Spinal cord (tissue), 10 donors: ENCODE measurements at places on chromosomes 12 and 14.

DNA sequence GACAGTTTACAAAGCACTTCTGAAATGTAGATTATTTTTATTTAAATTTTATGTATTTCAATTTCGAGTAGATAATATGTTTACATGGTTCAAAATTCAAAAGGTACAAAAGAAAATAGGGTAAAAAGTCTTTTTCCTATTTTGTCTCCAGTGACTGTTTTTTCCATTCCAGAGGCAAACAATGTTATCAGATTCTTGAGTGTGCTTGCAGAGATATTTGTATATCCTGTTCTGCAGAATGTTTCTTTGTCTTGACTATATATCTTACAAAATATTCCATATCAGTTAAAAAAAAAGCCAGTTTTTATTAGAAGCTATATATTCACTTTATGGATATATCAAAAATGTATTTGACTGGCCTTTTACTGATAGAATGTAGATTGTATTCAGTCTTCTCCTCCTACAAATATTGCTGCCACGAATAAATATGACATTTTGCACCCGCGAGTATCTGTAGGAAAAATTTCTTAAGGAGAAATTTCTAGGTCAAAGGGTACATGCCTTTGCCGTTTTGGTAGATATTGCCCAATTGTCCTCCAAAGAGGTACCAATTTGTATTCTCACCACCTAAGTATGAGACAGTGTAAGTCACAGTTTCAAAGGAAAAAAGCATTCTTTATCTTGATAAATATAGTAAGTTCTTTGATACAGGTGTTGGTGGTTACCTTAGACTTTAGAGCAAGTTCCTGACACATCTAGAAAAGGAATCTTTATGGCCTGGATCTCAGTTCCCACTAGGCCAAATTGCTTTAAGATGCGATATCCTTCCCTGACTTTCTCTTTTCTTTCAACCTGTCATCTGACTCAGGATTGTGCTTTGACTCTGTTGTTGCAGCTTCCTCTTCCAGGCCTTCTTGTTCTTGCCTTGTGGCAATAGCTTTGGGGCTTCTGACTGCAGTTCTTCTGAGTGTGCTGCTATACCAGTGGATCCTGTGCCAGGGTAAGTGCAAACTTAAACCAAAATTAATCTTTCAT, 2.3 kb downstream of the KLRG1 start:
- DNase-seq = no peak

DNA sequence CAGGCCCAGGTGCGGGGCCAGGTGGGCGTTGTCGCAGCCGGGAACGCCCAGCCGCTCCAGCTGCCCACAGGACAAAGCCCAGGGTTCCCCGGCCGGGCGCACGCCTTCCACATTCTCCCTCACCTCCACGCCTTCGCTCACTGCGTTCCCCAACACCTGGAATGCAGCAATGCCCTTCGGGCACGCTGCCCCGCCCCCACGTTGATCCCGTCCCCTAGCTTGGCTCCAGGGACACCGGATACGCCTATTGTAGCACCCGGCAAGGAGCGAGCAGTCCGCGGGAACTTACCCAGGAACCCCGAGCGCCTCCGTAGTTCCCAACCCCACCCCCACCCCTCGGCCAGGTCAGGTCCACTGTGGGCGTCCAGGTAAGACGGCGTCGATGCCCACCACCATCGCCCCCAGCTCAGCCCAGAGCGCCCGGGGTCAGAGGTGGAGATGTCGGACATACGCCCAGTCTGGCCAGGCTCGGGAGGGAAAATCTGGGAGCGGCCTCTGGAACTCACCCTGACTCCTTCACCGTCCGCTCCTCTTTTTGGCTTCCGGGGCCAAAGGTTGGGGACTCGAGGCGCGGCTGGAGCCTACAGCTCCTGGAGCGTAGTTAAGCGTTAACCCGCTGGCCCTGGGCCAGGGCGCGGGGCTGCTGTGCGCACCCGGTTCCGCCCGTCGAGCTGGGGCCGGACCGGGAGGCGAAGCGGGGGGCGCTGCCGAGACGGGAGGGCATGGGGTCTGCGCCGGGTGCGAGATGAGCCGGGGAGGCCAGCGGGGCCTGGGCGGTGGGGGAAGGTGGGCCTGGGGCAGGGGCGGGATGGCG, 594 bp upstream of the CEP170B start:
- no peak for DNase-seq

DNA sequence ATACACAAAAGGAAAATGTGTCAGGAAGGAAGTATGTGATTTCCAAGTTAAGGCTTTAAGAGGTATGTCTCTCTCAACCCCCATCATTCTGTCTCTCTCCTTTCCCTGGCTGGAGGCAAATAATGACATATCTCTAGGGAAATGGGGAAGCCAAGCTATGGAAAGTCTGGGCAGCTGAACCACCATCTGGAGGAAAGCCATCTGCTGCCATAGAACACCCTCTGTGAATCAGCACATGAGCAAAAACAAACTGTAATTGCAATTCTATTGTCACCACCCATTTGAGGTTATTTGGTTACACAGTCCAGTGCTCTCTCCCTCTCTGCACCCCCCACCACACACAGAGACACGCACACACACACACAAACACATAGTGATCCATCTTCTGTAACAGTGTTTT, 766.2 kb downstream of the FLRT2 start:
- DNase-seq = no peak

- no peak for DNase-seq
Measured at GRCh38 chr12:50053583-50053982, 3.8 kb upstream of the ASIC1 start.

- DNase-seq = no peak
Measured at GRCh38 chr14:97390096-97390724, 593.0 kb downstream of the VRK1 start.

GRCh38 chr12:50333441-50333840, 50.1 kb upstream of the LIMA1 start:
- no peak for DNase-seq

DNA sequence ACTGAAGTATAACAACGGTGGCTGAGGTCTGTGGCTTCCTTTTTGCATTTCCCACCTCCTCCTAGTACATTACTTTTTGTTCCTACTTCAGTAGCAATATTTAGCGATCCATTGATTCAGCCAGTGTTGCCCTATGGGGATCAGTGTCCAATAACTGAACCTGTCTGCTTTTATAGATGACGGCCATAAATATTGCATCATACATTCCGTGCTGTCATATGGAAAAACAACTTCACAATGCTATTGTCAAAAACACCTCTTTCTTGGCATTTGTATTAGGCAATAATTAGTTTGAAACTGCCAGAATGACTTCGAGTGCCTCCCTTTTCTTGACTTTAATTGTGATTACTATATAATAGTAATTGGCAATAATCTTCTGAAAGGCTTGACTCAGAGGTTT, 149.5 kb downstream of the PRIMA1 start:
- DNase-seq = no peak

GRCh38 chr12:112978163-112979040, at the start of gene OAS2:
TSS of gene OAS2 (plus strand) at chr12:112978519. CDS start at chr12:112978609, 90 bp downstream.
- DNase-seq = no peak
